ENCODE measurements at places on chromosomes 6 and 20.

DNA sequence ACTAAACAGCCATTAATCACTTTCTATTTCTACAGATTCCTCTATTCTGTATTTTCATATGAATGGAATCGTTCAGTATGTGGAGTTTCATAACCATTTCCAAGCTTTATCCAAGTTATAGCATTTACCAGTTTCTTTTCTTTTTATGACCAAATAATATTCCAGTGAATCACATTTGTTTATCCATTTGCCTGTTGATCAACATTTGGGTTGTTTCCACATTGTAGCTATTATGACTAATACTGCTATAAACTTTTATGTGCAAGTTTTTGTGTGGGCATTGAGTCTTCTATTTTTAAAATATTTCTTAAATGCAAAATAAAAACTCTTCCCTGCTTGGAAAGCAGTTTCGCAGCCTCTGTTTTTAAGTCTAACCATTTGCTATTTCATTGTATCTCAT lies 336.4 kb upstream of the OPRM1 start:
- DNase-seq = no peak

DNA sequence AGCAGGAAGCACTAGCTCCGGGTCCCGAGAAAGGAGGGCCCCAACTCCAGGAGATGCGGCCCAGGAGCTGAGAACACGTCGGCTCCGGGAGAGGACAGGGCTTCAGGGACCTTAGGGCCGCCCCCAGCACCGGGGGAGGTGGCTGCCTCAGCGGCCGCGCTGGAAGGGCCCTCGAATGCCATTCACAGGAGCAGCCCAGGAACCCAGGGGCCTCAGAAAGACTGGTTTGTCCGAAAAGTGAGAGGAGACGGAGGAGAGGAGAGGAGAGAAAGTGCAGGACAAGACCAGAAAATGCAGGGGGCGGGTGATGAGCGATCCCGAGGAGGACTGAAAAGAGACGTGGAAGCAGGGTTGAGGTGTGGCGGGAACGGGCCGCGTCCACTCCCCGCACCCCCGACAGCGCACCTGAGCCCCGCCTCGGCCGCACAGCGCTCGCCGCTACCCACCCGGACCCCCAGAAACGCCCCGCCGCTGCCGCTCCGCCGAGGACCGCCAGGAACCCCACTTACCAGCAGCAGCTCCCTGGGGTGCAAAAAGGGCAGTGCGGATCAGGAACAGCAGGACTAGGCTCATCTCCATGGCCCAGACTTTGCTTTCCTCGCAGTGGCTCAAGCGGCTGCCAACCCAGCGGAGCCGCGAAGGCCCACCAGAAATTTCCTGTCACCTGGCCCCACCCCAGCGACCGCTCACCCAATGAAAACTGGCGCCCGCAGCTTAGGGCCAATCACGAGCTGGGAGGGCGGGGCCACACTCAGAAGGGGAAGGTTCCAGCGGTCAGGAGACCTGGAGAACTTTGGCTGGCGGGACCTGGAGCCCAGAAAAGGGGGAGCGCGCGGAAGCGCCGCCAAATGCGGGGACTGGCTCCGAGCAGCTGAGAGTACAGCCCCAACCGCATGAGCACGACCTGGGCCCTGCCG lies 25.4 kb downstream of the HLA-F start:
- DNase-seq = peak; percentile 94

DNA sequence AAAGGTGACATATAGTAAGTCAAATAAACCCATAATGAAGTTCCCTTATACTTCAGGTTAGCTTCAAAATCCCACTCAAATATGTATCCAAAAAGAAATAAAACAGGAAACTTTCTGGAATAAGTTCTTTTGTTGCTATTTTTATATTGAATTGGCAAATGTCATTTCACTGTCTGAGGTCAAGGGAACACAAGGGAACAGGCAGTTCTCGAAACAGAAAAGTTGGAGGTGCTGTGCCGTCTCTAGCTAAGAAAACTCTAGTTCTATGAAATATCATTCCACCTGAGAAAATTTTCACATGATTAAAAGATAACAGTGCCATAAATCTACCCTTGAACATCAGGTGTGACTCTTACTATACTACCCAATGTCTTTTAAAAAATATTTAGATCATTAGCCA lies 358.5 kb downstream of the PRKN start:
- DNase-seq = no peak

- DNase-seq = peak; percentile 88
Measured at GRCh38 chr20:43752561-43753301, 25.9 kb upstream of the GTSF1L start.

DNA sequence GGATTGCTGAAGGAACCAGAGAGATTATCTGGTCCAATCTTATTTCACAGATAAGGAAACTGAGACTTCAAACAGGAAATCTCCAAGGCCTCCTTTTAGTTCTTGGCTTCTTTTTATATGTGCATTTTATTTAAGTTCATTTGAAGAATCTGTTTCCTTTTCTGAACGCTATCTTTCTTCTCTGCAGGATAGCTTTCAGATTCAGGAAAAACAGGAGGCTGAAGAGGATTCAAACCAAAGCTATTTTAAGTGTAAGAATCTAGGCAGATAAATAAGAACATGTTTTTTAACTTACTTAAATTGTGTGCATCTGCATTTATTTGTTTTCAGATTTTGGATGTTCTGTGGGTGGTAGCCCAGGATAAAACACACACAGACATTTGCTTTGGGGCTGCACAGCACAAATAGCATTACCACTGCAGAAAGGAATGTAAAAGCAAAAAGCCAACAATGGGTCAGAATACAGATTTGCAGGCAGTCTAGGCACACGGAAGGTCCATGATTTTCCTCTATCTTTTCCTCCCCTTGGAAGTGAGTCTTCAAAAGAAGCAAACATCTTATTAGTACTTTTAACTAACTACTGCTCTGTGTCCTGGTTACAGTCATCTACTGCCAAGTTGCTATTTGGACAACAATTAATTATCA lies 188.8 kb upstream of the TBX18 start:
- peak; percentile 31 for DNase-seq

GRCh38 chr20:57872816-57873409 lies 163.1 kb upstream of the PMEPA1 start:
- no peak for DNase-seq

DNA sequence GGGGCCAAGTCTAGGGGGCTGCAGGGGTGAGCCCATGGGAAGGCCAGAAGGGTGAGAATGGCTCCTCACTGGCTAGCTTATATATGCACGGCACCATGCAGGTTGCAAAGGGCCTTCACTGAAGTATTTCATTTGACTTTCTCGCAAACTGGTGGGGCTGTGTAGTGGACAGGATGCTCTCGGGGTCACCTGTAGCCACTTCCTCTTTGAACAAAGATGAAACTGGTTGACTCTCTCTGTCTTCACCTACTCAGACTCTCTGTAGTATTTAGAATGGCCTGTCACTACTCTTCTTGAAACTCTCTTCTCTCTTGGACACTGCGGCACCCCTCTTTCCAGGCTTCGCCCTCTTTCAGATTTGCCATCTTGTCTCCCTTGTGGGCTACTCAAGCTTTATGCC lies 560.5 kb downstream of the PKHD1 start:
- no peak for DNase-seq

GRCh38 chr20:34951252-34951651 lies 4.4 kb downstream of the GSS start:
- no peak for DNase-seq

DNA sequence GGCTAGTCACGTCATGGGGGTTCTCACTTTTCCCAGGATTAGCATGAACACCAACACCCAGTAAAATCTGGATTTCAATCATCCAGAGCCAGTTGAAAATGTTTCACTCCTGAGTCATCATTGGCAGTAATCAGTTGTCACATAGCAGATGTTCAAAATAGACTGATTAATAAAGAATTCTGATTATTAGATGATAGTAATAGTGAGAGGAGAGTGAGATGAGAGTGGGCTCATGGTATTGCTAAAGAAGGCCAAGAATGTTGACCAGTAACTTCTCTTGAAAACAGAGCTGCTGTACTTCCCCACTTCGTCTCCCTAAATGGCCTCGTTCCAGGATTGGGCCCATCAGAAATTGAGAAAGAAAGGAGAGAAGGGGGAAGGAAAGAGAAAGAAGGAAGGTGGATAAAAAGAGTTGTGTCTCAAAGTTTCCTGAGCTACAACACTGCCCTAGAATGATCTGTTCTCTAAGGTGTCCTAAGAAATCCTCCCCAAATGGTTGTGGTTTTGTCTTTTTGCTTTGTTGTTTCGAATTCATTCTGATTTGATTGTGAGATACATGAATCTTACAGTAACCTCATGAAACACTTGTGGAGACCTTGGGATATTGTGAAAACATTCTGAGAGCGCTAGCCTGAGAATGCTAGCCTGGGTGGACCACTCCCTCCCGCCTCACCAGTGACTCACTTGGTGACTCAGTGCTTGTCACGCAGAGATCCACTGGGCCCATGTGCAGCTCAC lies 502.2 kb upstream of the JARID2 start:
- DNase-seq = peak; percentile 89

- no peak for DNase-seq
Measured at GRCh38 chr20:23178806-23179205, 92.7 kb upstream of the CD93 start.

DNA sequence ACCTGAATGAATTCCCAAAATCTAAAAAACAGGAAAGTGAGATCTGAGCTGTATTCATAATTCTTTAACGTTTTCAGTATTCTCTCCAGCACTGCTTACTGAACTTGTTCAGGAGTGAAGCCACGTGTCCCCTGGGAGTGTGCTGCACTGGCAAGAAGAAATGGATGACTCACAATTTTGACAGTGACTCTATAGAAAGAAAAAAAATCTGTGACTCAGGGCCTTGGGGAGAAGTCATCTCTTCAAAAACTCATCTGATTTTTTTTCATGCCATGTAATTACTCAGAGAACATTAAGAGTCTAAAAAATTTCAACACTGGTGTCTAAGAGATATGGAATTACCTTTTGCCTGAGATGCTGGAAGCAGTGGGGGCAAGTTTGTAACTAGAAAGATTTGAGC lies 39.7 kb downstream of the ANKEF1 start:
- DNase-seq = peak; percentile 83

DNA sequence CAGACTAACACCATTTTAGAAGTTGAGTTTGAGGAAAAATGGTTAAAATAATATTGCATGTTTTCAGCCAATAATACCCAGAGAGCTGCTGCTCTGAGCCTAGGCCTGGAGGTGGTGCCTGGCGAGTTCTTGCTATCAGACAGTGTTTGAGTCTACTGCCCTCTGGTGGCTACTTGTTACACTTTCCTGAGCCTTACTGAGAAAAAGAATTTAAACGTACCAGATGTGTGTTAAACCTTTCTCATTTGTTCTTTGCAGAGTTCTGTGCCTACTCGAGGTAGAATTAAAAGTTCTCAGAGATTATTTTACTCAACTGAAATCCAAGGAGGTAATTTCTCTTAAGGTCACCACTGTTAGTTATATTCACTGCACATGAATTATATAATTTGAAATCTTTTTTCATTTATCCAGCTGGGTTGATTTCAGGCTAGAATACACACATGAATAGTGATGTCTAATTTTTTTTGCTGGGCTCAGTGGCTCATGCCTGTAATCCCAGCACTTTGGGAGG lies 38.2 kb downstream of the SHLD1 start:
- DNase-seq = peak; percentile 84

DNA sequence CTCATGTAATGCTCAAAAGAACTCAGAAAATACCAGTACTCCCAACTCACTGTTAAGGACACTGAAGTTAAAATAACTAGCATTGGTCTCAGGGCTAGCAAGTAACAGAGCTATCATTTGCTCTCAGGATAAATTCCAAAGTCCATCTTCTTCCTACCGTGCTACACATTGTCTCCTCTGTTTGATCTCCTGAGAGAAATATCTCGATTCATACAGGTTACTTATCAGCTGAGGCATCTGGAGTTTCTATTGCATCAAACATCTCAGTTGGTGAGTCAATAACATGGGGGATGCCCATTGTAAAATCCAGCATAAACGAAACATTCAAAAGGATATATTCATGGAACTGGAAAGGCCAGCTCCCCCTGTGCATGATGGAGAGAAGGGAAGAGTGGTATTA lies 147.4 kb downstream of the BACH2 start:
- DNase-seq = no peak

GRCh38 chr6:111774346-111774703 lies 98.9 kb downstream of the FYN start:
- peak; percentile 37 for DNase-seq

DNA sequence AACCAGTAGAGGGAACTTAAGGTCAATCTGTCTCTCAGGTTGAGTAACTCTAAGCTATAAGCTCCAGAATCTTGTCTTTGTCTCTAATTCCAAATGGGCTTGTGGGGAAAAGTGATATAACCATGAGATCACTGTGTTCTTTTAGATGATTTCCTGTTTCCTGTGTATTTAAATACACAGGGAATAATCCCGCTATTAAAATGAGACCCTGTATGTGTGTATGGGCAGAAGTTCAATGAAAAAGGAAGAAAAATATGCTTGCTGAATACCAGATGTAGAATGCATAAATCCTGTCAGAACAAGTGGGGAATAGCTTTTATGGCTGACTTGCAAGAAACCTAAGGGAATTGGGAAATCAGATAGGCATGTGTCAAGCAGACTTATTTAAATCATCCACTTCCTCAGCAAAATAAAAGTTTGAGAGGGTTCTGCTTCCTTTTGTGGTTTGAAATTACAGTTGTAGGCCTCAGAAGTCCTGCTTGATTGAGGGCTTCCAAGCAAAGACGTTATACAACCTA lies 164.7 kb upstream of the PDE7B start:
- no peak for DNase-seq

DNA sequence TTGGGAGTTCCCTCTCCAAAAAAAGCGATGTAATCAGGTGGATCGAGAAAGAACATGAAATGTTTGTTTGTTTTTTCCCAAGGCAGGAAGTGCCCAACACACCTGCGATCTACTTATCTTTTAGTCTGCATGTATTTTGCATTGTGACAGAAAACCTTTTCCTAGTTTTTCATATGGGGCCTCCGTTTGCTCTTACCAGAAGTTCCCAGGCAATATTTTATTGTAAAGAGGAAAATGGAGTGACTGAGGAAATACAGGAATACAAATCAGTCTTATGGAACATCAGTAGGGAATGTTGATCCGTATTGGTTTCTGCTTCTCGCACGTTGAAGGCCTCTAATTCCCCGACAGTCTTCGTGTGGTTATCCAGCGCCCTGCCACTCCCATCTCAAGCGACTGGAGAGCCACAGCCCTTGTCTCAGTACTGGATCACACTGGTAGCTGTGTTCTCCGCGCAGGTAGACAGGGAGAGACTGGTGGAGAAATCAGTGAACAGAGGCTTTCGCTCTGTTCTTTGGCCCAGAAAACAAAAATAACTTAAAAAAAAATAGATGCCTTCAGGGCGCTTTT lies 107.4 kb downstream of the TRIM27 start:
- DNase-seq = no peak

DNA sequence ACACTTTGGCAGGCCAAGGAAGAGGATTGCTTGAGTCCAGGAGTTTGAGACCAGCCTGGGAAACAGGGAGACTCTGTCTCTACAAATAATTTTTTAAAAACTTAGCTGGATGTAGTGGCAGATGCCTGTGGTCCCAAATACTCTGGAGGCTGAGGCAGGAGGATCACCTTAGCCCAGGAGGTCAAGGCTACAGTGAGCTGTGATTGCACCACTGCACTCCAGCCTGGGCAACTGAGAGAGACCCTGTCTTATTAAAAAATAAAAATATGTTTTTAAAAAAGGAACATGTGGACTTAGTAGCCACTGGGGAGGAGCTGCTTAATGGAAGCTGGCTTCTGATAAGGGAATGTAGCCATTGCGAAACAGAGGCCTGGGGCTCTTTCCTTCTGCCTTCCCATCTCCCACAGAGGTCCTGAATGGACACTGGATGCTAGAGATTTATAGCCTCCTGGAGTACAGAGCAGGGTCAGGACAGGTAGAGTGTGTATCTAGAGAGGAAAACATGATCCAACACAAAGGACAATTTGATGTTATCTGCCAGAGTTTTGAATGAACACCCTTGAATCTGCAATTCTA lies 21.7 kb upstream of the GMNN start:
- no peak for DNase-seq

- DNase-seq = no peak
Measured at GRCh38 chr6:7413151-7413823, 23.7 kb downstream of the RIOK1 start.

- DNase-seq = peak; percentile 74
Measured at GRCh38 chr20:20837574-20838021, 125.2 kb upstream of the RALGAPA2 start.

All from AG20443 (cell line).